ENCODE measurements at places on chromosomes 6 and 20.

GRCh38 chr20:35776513-35777101 lies 4.8 kb downstream of the PHF20 start:
- DNase-seq = no peak

DNA sequence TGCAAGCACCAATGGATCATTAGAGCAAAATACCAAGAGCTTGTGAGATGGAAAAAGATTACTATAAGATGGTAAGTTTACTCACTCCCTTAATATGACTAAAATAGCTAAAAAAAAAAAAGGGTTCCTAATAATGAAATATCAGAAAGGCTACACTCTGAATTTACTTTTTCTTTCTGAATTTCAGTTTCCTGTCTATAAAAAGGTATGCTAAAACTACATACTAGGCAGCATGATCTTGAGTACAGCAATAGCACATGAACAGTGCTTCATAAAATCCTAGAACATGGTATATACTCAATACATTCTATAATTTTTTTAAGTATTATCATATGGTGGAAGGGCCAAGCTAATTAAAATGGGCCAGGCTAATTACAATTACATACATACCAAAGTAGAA lies 24.0 kb upstream of the FAM135A start:
- no peak for DNase-seq

GRCh38 chr6:1255636-1256365 lies 56.1 kb upstream of the FOXQ1 start:
- no peak for DNase-seq

GRCh38 chr6:106702451-106703110 lies 73.2 kb downstream of the QRSL1 start:
- no peak for DNase-seq

GRCh38 chr6:53326372-53327016 lies 22.3 kb downstream of the ELOVL5 start:
- peak; percentile 57 for DNase-seq

DNA sequence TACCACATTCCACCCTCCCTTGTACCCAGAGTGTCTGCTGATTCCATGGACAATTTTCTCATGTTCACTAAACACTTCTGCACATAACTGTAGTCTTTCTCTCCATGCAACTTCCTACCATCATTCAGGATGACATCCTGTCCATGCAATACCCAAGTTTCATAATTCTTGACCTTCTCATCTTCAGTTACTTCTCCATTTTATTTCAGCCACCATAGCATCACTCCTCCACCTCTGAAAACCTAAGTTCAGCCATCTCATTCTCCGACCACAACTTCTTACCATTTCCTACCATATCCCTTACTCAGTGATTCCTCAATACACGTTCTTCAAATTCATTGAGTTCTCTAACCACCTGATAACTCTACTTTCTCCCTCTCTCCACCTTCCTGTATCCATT lies 216.5 kb upstream of the TENT5A start:
- DNase-seq = peak; percentile 45

- no peak for DNase-seq
Observed at GRCh38 chr20:43721429-43722152, 5.2 kb downstream of the GTSF1L start.

GRCh38 chr6:109236115-109237076 lies 141.1 kb downstream of the CEP57L1 start:
- peak; percentile 83 for DNase-seq

DNA sequence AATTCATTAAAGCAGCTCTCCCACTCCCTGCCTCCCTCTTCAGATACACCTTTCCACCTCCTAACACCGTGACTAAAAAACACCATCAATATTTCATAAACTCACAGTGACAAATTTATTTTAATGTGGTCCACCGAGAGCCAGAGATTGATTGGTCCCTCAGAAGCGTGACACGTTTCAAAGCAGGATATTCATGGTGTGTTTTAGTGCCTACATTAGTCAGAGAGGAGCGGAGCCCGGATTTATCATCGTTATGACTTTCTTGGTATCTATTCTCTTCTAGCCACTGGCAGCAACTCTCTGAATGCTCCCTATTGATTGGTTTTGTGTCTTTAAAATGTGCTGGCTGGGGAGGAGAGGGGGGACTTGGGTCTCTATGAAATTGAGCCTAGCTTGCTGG lies 265.3 kb downstream of the DHX35 start:
- no peak for DNase-seq

DNA sequence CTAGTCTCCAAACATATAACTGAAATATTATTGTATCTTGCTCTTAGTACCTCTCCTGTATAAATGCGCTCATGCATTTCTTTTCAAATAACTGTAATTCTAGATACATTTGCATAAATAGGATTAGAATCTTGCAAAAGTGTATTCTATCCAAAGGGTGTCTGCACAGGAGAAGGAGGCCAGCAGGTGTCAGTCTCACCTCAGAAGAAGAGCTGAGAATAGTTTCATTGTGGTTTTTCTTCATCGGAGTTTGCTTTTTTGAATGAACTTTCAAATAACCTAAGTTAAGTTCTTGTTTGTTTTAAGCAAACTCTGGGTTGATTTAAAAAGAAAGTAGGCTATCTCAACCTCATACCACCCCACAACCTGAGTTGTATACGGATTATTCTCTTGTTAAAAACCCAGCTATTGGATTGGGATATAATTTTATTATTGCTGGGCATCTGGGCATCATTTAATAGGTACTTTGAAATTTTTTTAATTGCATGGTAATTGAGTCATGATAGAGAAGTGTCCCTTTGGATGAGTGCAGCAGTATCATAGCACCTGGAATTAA lies 125.0 kb upstream of the MLIP start:
- no peak for DNase-seq

GRCh38 chr6:110105296-110105695 lies 74.2 kb downstream of the WASF1 start:
- DNase-seq = no peak

- no peak for DNase-seq
Observed at GRCh38 chr6:109095835-109096084, 453 bp downstream of the CEP57L1 start.

- peak; percentile 31 for DNase-seq
Observed at GRCh38 chr20:35215066-35215956, 11.2 kb upstream of the MMP24 start.

DNA sequence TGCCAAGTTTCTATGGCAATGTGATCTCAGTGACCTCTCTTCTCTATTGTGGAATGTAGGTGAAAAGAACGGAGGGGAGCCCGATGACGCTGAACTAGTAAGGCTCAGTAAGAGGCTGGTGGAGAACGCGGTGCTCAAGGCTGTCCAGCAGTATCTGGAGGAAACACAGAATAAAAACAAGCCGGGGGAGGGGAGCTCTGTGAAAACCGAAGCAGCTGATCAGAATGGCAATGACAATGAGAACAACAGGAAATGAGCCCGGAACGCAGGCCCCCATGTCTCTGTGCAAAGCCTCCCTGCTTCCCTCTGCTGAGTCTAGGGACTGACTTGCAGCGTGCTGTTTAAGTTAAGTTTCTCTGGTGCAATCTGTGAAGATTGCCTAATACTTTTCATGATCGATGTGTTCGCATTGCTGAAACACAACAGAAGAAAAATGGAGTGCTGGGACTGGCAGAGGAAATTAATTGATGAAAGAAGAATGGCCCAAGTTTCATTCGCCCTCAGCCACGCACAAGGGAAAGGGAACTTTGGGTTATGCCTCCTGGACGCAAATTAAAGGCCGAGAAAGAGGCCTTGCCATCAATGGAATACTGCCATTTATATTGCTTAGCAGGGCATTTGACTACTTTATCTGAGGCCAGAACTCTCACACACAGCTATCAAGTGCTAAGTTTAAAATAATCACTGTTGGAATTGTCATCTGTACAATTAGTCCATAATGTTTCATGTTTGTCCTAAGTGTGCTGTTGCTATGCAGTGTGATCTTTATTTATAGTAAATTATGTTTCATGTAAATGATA lies 146.4 kb downstream of the AKAP7 start:
- DNase-seq = peak; percentile 35

GRCh38 chr6:166268431-166268830 lies 39.8 kb downstream of the PRR18 start:
- DNase-seq = no peak

DNA sequence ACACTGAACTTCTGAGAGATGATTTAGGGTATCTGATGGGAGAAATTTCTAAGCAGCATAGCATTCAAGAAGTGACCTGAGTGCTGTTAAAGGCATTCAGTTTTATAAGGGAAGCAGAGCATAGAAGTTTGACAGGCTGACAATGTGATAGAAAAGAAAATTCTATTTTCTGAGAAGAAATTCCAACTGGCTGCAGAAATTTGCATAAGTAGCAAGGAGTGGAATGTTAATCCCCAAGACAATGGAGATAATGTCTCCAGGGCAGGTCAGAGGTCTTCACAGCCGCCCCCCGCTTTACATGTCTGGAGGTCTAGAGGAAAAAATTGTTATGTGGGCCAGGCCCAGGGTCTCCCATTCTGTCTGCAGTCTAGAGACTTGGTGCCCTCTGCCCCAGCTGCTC lies 1361.8 kb upstream of the EYS start:
- DNase-seq = no peak

DNA sequence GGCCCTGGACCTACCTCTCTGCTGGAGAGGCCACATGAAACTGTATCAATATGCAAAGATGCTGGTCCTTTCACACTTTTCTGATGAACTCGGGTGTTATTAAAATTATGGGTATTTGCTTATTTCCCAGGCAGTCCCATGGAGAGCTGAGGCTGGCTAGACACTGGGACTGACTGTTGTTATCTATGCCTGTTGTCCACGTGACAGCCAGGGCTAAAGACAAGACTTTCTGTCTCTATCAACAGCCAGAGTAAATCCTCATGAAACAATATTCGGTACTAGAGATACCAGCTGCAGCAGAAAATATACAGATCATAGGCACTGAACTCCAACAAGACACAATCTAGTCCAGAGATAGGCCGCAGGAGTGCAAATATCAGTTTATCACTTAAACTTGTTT lies 236.4 kb downstream of the FOXA2 start:
- DNase-seq = no peak

GRCh38 chr6:151875524-151875923 lies 68.0 kb downstream of the ESR1 start:
- no peak for DNase-seq

GRCh38 chr6:39543095-39543494 lies 182.1 kb downstream of the KIF6 start:
- DNase-seq = no peak

GRCh38 chr6:12608874-12609273 lies 107.7 kb upstream of the PHACTR1 start:
- DNase-seq = no peak

GRCh38 chr6:10514049-10514780 lies 6.9 kb upstream of the GCNT2 start:
- DNase-seq = no peak
